Activated naive CD4-positive, alpha-beta T cell (primary cell): ENCODE measurements at places on chromosomes 6 and 20.

DNA sequence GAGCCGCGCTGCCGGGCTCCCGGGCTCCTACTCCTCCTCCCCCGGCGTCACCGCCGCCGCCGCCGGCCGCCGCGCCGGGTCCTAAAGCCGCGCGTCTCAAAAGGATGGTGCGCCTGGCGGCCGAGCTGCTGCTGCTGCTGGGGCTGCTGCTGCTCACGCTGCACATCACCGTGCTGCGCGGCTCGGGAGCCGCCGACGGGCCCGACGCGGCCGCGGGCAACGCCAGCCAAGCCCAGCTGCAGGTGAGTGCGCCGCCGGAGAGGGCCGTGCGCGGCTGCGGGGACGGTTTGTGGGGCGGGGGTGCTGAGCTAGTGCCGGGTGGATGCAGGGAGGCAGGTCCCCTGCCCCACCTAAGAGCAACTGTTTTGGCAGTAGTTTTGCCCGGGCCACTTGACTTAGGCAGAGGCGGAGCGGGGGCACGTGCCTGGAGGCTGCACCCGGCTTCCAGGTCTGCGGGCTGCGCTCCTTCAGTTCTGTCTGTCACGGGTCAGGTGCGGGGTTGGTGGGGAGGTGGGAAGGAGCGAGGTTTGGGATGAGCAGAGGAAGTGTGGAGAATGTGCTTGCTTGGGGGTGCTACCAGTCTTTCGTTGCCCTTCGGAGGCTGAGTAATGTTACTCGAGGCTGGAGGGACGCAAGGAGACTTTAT is 722 bp downstream of the ISM1 start:
- DNase-seq, result peak; percentile 44

DNA sequence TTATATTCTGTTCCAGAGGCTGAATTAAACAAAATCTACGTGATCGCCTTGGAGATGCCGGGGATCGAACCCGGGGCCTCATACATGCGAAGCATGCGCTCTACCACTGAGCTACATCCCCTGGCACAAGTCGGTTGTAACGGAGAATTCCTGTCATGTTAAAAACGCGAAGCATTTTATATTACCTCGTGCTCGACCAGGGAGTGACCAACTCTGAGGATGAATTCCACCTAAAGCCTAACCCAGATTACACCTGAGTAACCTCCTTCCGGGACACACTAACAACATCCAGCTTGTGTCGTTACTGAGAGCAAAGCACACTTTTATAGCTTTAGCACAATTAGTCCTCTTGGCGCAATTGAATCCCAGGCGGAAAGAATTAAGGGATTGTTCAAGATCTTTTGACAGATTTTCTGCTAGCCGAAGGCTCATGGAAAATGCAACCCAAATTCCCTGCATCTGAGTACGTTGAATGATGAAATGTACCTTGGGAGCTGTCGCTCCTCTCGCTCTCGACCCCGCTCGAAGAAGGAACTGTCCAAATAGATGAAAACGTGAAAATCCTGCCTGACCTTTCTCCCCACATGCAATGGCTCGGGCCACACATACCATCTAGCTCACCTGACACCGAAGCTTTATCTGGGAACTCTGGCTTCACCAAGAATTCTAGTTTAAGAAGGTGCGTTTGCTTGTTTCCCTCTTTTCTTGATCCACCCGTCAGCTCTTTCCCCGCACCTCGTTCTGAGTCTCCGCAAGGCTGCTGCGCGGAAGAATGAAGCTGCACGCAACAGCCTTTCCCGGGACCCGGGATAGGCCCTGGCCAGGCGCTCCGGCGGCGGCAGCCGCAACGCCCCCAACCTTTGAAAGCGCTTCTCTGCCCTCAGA is 148.3 kb downstream of the GPX5 start:
- DNase-seq, result no peak

DNA sequence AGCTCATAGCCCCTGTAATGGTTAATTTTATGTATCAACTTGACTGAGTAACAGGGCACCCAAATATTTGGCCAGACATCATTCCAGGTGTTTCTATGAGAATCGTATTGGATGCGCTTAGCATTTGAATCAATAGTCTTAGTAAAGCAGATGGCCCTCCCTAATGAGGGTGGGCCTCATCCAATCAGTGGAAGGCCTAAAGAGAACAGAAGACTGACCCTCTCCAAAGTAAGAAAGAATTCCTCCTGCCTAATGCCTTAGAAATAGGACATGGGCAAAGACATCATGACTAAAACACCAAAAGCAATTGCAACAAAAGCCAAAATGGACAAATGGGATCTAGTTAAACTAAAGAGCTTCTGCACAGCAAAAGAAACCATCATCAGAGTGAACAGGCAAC is 352.5 kb upstream of the SASH1 start:
- DNase-seq, result no peak

DNA sequence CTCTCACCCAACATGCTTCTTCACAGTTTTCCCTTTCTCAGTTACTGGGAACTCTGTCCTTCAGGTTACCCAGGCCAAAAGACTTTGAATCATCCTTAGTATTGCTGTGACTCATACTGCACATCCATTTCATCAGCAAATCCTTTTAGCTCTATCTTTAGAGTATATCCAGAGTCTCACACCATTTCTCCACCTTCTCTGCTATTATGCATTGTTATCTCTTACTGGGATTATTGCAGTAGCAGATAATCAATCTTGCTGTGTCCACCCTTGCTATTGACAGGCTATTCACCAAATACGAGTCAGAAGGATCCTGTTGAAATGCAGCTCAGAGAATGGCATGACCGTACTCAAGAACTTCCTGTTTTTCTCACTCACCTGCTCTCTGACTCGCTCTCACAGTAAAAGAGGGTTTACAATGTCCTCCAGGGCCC is 57.3 kb downstream of the BCKDHB start:
- DNase-seq, result no peak

GRCh38 chr6:81689580-81689979 is 62.9 kb downstream of the TENT5A start:
- no peak for DNase-seq

DNA sequence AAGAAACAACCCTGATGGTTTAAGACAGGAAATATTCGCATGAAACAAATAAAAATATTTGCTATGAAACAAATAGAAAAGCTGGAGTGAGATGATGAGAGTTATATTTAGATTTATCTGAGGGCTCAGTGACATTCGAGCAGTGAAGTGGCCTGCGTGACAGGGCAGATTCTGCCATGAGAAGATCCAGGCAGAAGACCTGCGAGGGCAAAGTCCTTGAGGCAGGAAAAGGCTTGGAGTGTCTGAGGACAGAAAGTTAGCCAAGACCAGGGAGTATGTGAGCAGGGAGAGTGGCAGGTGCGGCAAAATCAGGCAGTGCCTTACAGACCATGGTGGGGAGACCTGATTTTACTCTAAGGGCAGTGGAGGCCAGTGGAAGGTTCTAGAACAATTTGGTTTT is 66.9 kb upstream of the RIN2 start:
- no peak for DNase-seq

- DNase-seq, result no peak
These were observed 51.1 kb upstream of the NFATC2 start for GRCh38 chr20:51593584-51593983.

GRCh38 chr20:63939061-63939935 is 16.9 kb downstream of the UCKL1 start:
- no peak for DNase-seq
